ENCODE measurements at places on chromosomes 1 and 21.

DNA sequence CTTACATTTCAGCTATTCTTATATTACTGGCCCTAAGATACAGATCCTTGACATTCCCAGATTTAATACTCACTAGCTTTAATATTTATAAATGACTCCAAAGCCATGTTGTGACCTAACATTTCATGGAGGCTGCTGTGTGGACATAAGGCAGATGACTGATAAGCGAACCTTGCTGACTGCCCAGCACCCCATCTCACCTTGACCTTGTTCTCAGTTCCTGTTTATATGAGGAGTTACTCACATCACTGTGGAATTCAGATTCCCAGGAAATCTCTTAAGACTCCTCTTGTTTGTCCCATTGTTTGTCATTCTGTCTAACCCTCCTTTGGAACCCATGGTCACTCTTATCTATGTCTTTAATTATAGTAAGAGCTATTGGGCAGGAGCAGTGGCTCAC is 21.9 kb downstream of the RAB3B start:
- no peak for DNase-seq

GRCh38 chr1:46221749-46222148 is 18.6 kb downstream of the LURAP1 start:
- no peak for DNase-seq

DNA sequence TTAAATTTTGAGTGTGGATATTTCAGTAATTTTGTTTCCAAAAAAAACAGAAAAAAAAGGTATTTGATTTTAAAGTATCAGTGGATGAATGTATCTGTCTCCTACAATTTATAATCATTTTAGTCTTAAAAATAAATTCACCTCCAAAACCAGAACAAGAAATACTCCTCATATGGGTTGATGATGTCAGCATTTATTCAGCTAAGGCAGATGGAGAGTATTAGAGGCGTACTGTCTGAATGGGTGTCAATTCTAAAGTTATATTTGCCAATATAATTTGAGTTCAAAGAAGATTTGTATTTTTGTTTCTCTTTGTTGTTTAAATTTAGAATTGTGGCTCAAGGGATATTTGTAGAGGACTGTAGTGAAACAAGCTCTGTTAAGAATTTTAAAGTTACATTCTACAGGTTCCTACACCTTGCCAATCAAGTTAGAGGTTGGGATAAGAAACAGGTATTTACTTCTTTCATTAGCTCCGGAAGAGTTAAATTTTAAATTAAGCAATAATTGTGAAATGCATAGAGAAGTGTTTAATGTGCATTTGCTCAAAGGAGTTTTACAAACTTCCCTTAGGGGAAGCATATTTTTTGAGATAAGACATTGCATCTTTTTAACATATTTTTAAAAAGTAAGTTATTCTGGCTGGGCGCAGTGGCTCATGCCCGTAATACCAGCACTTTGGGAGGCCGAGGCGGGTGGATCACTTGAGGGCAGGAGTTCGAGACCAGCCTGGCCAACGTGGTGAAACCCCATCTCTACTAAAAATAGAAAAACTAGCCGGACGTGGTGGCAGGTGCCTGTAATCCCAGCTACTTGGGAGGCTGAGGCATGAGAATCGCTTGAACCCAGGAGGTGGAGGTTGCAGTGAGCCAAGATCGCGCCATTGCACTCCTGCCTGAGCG is 1.2 kb downstream of the PLA2G4A start:
- DNase-seq: no peak

- DNase-seq: no peak
These were observed 92.1 kb downstream of the SYF2 start for GRCh38 chr1:25140073-25140797.

GRCh38 chr21:32316361-32317215 is 17.9 kb downstream of the MRAP start:
- DNase-seq: no peak

DNA sequence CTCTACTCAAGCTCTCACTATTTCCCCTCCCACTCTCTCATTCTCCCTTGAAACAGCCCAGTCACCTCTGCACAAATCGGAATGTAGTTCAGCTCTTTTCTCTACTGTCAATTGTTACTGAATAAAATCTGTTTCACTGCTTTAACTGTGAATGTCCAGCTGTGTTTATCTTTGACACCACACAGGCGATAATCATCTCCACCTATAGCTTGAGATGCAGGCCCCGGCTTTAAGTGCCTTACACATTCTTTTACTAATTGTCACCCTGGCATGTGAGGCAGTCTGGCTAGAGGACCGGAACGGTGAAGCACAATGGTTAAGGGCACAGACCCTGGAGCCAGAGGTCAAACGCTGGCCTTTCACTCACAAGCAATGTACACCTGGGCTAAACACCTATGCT is 122.8 kb upstream of the C8B start:
- no peak for DNase-seq

- no peak for DNase-seq
These were observed 30.9 kb downstream of the VWA5B1 start for GRCh38 chr1:20321573-20321972.

DNA sequence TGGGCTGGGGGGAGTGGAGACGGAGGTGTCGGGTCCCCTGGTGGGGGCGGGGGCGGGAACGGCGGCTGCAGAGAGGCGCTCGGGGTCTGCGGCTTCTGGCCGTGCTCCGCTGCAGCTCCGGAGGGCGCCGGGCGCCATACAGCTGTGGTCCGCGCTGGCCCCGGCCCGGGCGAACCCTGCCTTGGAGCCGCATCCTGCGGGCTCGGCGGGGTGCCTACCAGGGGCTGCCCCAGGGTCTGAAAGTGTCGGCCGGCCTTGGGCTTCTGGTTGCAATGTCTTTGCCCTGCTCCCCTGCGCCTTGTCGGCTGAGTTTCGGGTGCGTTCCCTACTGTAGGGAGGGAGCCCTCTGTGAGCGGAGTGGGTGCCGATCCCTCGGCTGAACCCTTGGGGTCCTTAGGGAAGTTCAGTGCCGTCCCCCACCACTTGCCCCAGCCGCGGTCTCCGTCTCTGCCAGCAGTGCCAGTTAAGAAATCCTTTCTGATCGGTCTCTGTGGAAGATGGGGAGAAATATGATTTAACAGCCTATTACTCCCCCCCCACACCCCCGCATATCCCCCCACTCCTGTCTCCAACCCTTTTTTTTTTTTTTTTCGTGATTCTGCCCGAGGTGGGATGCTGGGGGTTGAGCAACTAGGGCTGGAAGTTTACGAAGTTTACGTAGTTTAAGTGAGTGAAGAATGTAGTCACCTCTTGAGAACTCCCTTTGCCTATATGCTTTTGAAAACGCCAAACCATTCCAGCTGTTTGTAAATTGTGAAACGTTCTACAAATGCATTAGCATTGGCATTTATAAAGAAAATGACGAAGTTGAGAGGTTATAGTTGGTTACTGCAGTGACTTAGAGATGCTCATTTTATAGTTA is 588 bp downstream of the NEXN start:
- no peak for DNase-seq

DNA sequence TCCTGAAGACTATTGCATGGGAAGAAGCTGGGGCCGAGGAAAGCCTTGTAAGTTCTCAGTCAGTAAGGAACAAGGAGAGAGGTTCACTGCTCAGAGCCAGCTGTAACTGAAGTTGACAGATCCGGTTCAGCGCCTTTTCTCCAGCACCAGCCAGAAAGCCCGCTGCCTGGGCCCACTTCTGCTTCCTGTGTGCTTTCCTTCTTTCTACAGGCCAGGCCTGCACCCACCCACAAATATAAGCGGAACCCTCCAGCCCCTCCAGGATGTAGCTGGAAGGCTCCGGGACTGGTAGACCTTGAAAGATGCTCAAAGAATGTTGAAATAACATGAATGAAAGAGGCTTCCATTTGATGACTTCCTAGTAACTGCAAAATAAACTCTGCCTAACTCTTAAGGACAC is 38.8 kb downstream of the PARP1 start:
- no peak for DNase-seq

DNA sequence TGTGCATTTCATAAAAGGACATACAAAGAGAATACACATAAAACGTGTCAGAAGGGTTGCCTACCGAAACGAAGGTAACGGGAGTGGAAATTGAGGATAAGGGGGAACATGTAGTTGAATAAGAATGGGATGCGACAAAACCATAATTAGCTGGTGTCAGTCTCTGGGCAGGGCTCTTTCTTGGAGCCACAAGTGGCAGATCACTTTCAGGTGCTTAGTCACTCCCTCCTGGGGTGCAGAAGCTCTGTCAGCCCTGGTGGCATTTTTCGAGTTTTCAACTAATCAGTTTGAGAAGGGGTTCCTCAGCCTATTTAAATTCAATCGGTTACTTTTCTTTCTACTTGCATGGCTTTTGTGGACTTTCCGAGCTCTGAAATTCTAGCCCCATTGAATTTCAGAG is 133.9 kb upstream of the IGSF21 start:
- no peak for DNase-seq

- no peak for DNase-seq
These were observed 22.6 kb upstream of the UAP1 start for GRCh38 chr1:162538815-162539431.

GRCh38 chr1:179146476-179146875 is 64.6 kb downstream of the TOR3A start:
- no peak for DNase-seq

DNA sequence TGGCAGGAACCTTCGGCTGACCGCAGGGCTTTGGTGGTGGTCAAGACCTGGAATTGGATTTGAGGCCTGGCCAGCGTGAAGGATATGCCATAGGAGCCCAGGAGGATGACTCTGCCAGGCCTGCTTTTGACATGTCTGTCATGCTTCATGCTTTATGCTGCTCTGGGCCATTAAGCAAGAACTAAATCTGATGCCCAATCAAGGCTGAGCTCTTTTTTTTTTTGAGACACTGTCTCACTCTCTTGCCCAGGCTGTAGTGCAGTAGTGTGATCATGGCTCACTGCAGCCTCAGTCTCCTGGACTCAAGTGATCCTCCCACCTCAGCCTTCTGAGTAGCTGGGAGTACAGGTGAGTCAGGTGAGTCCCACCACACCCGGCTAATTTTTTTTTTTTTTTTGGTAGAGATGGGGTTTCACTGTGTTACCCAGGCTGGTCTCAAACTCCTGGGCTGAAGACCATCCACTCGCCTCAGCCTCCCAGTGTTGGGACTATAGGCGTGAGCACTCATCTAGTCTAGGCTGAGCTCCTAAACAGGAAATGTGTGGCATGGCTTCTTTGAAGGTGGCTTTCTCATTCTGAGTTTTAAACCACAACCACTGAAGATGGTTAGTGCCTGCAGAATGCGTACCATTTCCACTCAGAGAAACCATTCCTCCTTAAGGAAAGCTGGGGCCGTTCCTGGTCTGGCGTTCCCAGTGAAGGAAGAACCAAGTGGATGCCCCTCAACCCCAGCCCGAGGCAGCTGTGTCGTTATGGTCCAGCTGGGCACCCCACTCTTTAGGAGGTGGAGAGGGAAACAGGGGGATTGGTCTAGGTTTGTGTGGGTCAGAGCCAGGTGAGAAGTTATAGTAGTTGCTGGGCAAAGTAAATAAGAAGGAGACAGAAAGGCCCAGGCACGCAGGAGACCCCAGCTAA is 34.2 kb upstream of the ATP5PO start:
- peak; percentile 38 for DNase-seq

DNA sequence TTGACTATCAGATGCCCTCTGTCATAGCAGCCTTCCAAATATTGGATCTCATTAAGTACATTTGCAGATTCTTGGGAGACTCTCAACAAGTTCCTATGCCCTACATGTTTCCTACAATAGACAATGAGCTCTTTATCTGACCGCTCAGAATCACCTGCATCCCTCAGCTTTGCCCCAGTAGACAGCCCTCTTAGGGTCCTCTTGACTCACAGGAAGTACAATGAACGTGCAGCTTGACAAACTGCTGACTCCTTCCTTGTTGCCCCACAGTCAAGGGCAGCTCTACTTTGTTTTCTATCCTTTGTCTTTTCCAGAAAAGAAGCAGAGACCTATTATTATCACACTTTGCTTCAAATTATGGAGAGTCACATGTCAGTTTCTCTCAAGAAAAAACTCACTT is 27.6 kb downstream of the SLC44A5 start:
- DNase-seq: no peak

DNA sequence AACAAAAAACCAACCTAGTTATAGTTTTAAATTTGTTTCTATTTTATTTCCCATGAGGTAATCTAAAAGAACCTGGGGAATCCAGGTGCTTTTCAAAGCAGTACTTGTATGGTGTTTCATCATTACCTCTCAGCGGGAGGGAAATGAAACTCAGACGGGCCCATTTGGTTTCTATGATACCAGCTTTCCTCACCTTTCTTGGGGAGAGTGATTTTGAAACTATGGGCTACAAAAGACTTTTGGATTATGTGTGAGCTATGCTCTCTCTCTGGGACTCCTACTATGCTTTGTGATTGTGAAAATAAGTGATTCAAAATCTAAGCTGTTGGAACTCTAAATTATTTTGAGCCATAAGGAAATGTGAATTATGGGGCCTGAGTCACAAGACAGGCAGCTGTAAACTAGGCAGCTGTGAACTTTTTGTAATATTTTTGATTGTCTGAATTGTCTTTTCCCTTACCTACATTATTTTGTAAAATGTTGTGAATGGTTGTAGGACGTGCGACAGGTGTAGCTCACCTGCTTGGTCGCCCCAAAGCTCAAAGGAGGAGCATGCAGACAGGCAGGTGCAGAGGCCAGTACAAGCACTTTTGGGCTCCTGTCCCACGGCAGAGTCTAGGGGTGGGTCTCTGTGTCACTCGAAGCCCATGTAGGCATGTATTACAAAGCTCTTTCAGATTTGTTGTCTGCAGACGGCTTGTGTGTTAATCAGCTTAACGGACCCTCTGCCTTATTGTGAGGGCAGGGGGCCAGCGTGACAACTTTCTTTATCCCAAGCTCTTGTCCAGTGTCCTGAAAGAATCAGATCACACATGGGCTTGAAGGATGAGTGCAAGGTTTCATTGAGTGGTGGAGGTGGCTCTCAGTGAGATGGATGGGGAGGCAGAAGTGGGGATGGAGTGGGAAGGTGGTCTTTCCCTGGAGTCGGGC is 64.8 kb upstream of the BACH1 start:
- no peak for DNase-seq

- DNase-seq: no peak
These were observed 27.9 kb downstream of the OVAAL start for GRCh38 chr1:180586671-180587155.

DNA sequence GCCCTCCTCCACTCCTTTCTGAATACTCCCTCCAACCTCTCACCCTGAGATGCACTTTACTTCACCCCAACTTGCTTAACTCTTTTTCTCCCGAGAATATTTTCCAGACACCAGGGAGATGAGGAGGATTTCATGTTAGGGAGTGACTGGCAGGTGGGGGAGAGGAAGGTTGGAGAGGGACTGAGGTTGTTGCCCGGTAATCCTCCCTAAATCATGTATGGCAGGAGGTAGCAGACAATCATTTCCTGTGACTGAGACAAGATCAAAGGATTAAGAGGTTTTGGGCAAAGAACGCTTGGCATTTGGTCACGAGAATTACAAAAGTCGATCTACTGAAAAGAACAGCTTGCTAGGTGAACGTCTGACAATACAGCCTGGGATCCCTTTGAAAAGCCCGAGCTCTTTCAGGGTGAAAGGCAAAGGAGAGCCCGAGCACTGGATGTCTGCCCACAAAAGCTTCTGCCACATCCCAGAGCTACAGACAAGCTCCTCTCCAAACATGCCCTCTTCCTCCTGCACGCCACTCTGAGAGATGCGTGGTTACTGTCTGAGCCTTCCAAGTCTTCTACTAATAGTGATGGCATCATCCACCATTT is 154.1 kb downstream of the DAB1 start:
- no peak for DNase-seq
